Heart left ventricle (tissue), 16 donors: ENCODE measurements at places on chromosomes 16 and 17.

GRCh38 chr17:9763643-9764042 is 27.7 kb downstream of the DHRS7C start:
- no peak for DNase-seq

- no peak for DNase-seq
Observed at GRCh38 chr16:87160234-87160636, 157.0 kb downstream of the C16orf95 start.

DNA sequence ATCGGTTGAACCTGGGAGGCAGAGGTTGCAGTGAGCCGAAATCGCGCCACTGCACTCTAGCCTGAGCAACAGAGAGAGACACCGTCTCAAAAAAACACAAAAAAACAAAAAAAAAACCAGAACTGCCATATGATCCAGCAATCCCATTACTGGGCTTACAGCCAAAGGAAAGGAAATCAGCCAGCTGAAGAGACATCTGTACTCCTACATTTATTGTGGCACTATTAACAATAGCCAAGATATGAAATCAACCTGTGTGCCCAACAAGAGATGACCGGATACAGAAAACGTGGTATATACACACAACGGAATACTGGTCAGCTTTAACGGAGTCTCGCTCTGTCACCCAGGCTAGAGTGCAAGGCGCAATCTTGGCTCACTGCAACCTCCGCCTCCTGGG is 14.6 kb downstream of the FANCA start:
- no peak for DNase-seq

DNA sequence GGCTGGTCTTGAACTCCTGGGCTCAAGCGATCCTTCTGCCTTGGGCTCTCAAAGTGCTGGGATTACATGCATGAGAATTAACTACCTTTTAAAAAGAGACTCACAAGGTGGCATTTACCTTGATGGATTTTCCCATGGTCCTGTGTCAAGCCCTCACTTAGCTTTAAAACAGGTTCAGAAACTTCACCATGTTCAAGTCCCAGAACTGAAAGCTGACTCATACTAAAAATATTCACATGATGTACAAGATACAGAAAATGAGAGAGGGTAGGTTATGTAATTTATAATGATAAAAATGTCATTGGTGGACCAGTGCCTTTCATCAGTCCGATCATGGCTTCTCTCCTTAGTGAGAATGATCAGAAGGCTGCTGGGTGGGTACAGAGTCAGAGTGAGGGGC is 4.3 kb upstream of the AKAP1 start:
- no peak for DNase-seq

- no peak for DNase-seq
Observed at GRCh38 chr16:2206780-2207433, 1.7 kb downstream of the MLST8 start.

GRCh38 chr16:89062389-89063345 is 31.0 kb upstream of the ACSF3 start:
- DNase-seq: no peak
